Esophagus squamous epithelium (tissue), 5 donors: ENCODE measurements at places on chromosomes 1 and 21. TPM values are rescaled to one million over a fixed set of nuclear protein-coding genes. Genes with fewer than 3 reads are reported as not detected.

Gene PGLYRP3
- 44.0 TPM for total RNA-seq

Gene IL12RB2
- total RNA-seq, result 4.5 TPM

DNA sequence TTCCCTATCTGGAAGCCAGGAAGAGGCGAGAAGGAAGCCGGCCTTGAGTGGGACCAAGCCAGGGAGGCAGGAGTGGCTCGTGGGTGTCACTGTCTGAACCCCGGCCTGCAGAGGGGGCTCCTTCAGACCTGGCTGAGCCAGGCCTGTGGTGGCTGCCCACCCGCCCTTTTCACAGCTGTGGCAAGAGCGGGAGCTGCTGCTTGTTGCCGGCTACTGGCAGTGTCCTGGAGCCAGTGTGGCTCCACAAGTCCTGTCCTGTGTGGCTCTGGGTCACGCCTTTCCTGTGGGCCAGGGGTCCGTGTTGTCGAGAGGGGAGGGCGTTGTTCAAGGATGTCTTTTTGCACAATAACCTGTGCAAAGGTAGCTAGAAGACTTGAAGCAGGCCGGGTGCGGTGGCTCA is 1.3 kb downstream of the PFKL start:
- DNase-seq, result no peak

Gene SLFNL1
- 0.76 TPM for total RNA-seq

GRCh38 chr1:169119405-169119804 is 12.9 kb downstream of the ATP1B1 start:
- no peak for DNase-seq

Gene COL6A1
- 55.3 TPM for total RNA-seq

DNA sequence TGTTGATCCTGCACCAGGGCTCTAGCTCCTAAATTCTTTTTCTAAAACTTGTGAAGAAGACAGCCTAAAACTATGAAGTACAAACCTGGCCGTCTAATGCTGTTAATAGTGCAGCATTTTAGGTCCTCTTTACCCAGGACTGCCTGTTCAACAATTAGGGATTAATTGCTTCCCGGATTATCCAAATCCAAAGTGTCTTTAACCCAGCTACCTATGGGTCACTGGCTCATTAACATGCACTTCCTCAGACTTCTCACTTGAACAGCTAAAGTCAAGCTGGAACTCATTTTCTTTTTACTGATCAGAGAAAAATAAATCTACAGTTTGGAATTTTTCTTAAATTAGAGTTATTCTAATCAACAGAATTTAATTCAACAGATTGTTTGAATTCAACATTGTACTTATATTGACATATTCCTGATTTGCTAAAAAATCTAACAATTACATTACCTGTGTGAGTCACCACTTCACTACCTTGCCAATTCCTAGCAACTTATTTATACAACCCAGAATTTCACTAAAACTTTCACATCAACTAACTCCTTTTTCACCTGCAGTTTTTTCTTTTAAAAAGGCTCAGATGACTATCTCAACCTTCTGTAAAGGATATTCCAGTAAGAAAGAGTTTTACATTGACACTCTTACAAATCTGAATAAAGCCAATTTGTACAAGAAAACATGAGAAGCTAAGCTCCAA is 3.3 kb downstream of the HNRNPU start:
- no peak for DNase-seq

DNA sequence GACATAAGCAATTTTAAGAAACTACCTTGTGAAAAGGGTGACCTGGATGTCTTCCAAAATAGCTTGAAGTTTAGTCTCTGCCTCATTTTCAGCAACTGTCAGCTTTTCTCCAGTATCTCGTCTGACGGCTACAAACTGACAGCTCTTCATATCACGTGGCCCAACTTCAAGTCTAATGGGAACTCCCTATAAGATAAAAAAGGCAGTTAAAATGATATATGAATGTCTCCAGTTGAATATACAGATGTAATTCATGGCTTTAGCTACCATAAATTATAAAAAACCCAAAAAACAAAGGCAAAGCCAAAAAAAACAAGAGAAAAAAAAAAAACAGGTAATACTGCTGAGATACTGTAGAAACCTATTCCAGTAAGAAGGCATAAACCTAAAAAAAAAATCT is 44.9 kb upstream of the SLC30A10 start:
- no peak for DNase-seq

GRCh38 chr1:200896531-200897196 is 2.0 kb downstream of the INAVA start:
- DNase-seq, result no peak

DNA sequence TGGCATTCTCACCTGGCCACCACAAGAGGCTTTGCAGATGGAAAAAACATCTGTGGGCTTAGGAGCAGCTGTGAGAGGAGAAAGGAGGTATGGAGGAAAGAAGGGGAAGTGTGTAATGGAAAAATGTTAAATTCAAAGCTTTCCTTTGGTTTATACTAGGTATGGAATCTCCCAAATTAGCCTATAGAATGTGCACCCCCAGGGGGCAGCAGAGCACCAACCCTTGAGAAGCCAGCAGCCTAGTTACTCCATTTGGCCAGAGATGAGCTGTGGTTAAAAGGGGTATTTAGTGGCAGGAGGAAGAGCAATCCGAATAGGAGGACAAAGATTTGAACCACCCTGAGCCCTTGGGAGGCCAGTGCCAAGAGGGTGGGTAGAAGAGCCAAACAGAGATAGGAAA is 97.5 kb upstream of the CTTNBP2NL start:
- DNase-seq, result no peak

GRCh38 chr21:37452227-37452626 is 85.7 kb downstream of the DYRK1A start:
- DNase-seq, result no peak

DNA sequence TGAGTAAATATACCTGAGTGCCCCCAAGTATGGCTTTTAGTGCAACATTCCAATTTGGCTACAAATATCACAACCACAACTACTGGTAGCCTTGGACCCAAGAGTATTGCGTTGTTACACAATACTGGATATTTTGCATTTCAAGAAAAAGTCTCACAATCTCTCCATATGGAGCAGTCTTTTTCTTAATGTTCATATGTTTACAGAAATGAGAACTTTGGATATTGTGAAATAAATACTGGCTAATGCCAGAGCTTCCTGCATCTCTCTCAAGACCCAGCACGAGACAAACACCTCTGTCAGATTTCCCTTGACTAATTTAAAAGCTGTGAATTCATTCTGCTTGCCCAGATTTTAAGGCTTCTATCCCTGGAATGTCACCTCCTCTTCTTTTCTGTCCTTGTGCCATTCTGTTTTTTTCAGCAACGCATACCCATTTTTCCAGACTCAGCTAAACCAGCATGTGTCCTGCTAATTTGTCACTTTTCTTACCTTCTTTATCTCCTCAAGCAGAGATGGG is 136.2 kb upstream of the BACE2 start:
- DNase-seq, result no peak

DNA sequence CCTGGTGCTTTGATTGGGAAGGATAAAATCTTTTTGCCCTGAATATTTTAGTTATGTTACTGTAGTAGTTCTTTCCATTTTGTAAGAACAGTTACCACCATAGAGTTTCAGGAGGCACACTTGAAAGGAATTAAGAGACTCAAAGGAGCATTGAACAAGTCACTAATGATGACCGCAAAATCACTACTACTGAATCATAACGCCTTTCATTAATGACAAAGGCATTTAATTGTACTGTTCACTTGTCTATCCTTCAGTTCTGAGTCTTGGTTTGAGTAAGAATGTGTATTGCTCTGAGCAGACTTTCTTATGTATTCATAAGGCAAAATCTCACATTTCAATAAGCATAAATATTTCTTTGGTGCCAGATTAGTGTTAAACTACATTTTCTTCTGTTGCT is 24.9 kb downstream of the LHX9 start:
- no peak for DNase-seq

DNA sequence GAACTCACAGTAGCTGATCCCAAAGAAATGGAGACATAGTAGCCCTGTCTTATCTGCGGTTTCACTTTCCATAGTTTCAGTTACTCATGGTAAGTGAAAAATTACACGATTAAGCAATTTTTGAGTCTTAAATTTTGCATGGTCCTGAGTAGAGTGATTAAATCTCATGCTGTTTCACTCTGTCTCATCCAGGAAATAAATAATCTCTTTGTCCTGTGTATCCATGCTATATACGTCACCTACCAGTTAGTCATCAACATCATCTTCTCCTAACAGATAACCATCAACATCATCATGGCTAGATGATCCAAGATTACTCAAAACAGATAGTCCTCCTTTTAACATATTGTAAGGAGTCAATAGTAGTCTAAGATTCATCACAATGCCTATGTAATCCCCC is 1589.3 kb downstream of the BRINP3 start:
- DNase-seq, result no peak

DNA sequence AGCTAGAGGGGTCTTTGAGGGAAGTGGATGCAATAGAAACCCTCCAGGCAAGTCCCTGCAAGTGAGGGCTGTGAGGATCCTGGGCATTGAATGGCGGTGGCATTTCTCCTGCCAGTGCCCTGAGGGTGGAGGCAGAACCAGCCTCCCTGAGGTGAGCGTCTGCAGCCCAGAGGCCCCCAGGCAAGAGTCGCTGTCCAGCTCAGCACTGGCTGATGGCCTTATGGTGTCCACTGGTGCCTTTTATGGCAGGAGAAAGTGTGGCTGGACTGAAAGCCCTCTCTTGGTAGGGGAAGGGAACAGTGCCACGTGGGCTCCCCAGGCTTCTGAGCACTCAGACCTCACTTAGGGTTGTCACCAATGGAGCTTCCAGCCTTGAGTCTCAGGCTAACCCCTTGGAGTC is 77.3 kb downstream of the SH3BGR start:
- DNase-seq, result no peak

DNA sequence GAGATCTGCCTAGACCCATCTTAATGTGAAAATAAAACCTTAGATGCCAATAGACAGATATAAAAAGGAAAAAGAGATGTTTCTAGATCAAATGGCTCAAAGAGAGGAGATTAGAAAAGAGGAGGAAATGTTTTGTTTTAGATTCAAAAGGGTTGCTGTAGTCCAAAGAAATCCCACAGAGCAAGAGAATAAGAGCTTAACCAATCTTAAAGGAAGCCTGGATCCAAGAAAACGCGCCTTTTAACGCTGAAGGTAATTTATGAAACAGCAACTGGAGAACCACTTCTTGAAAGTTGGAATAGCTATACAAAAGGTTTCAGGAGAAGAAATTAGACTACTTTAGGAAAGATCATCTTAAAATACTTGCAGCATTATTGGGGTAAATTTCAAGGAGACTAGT is 298.8 kb downstream of the BRINP2 start:
- no peak for DNase-seq

- no peak for DNase-seq
These were observed 88.1 kb upstream of the BCAR3 start for GRCh38 chr1:93769777-93770176.

Gene OVAAL
- total RNA-seq, result not detected

DNA sequence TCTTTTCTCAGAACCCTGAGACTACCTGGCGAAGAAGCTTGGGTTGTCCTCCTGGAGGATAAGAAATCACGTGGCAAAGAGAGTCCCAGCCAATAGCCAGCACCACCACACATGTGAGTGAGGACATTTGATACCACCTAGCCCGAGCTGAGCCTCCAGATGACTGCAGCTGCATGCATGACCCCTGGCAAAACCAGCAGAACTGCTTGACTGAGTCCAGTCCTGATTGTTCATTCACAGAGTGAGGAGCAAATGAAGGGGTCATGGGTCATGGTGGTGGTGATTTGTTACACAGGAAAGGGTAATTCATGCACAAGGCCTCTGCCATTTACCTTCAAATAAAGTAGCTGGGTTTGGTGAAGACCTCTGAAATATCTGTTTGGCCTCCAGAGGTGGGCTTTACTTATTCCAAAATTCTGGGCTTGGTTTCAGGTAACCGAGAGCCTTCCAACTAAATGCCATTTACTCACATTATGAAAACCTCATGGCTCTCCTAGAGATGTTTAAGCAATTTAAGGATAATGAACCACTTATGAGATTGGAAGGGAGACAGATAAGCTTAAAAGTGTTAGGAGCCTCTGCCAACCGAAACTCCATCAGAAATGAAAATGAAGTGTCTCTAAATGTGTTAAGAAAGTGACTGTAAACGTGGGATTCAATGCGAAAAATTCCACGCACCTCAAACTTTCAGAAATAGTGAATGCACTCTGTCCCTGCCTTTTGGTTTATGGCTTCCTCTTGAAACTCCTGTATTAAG is 163.3 kb downstream of the SLC35F3 start:
- no peak for DNase-seq

- DNase-seq, result no peak
These were observed 16.1 kb downstream of the FASLG start for GRCh38 chr1:172674831-172675613.

- no peak for DNase-seq
These were observed 80.1 kb downstream of the SH3BGR start for GRCh38 chr21:39531840-39532239.

GRCh38 chr1:161768986-161769672 is 3.0 kb downstream of the ATF6 start:
- no peak for DNase-seq

- no peak for DNase-seq
These were observed 64.1 kb upstream of the TBX15 start for GRCh38 chr1:119052267-119052666.

- no peak for DNase-seq
These were observed 11.6 kb downstream of the SDCCAG8 start for GRCh38 chr1:243267471-243267880.

- no peak for DNase-seq
These were observed 58.3 kb downstream of the TGFBR3 start for GRCh38 chr1:91827459-91828321.

DNA sequence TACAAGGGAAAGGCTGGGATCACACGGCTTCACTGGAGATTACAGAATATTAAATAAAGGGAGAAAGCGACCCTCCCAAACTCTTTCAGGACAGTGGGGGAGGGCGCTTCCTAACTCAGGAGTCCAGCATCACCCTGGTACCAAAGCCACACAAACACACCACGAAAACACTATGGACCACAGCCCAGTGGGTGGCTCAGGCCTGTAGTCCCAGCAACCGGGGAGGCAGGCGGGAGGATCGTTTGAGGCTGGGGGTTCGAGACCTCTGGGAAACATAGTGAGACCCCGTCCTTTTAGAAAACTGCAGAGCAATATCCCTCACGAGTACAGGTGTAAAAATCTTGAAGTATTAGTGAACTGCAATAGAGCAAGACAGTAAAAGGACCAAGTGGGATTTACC is 16.0 kb downstream of the TRIM11 start:
- no peak for DNase-seq

DNA sequence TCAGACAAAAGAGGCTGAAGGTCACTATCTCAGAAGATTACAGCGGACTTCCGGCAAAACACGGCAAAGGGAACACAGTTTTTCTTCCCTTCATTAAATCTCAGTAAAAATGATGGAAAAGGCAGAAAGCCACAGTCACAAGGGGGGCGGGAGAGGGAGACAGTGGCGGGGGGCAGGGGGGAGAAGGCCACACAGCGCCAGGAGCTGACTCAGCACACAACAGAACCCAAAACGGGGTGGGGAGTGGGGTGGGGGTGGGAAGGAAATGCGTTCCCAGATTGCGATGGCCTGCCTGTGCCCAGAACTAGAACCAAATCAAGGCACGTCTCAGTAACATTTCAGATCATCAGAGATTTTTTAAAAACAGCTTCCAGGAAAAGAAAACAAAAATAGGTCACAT is 13.4 kb downstream of the CFAP74 start:
- DNase-seq, result no peak

Gene TRABD2B
- 0.47 TPM for total RNA-seq

Gene RNU1-3
- under 0.01 TPM for total RNA-seq
